ENCODE measurements at places on chromosomes 5 and 9.

GRCh38 chr9:95048225-95049087 is 269.1 kb downstream of the FANCC start:
- peak; percentile 51 for DNase-seq

GRCh38 chr9:108543251-108543778 is 312.5 kb downstream of the ACTL7B start:
- DNase-seq: no peak

DNA sequence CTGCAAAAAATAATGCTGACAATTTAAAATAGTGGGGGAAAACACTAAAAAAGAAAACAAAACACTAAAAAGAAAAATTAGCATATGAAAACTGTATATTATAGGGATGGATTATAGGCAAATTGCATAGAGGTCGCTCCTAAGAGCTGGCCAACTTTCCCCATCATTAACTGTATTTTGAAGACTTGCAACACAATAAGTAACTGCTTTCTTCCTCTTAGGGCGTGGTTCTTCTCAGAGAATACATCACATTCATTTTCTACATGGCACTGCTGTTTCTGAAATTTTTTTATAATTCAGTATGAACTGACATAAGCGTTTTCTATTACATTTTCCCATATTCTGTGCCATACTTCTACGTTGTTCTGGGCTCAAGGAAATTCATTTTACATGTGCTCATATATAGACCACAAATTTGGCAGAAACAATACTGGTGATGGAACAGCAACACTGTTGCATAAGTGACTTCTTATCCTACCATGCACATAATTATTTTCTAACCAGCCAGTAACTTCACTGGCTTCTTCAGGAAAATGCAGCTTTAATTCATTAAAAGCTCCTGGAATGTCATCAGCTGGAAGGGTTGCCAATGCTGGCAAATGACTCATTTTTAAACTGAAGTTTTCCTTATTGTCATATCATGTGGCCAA is 171.2 kb upstream of the DMAC1 start:
- no peak for DNase-seq

GRCh38 chr5:147156012-147156411 is 78.8 kb upstream of the STK32A start:
- no peak for DNase-seq

DNA sequence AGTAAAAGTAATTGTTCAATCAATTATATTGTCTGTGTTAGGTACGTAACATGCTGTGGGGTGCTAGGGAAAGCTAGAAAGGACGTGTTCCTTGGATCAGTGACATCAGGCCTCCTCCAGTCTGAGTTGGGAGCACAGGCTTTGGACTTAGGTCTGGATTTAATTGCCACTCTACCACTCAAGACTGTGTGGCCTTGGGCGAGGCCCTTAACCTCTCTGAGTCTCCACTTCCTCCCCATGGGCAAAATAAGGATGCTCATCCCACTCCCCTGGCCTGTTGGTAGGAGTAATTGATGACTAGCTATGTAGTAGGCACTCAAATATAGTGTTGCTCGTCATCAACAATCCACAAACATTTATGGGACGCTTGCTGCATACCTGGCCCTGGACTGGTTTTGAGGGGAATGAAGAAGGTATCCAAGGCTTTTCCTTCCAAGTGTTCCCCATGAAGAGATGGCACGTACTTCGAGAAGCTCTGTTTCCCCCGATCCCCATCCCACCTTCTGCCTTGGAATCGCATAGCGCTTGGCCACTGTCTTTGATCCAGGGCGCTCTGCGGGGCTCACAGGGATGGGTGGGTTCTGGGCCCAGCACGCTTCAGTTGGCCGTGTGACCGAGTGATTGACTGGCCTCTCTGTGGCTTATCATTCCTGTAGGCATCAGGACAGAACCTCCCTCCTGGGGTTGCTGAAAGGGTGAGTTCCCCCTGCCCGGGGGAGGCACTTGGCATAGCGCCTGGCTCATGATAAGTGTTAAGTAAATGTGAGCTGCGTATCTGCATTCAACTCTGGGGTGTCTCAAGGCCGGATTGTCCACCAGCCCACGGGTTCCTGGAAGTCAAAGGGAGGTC is 8.1 kb downstream of the FGF18 start:
- no peak for DNase-seq

GRCh38 chr9:20996809-20997208 is 34.6 kb downstream of the HACD4 start:
- no peak for DNase-seq

DNA sequence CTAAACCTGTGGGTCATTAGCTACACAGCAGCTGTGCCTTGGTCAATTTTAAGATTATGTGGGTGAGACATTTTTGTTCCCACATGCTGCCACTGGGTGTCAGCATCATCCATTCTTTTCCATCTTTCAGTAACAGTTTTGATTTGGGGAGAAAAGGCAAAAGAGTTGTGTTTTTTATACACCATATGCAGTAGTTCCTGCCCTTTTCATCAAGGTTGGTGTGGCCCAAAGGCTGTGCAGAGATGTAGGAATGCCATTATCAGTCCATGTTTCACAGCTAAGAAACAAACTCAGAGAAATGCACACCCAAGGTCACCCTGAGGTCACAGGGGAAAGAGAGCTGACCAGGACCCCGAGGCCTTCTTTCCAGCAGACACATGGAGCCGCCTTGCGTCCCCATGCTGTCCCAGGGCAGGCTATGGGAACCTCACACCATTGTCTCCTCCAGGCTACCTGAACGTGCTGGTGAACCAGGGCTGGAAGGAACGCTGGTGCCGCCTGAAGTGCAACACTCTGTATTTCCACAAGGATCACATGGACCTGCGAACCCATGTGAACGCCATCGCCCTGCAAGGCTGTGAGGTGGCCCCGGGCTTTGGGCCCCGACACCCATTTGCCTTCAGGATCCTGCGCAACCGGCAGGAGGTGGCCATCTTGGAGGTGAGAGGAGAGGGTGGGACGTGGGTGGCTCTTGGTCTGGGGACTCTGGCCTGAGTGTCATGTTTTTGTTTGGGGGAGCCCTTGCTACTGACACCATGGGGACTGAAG is 27.8 kb upstream of the GRPEL2 start:
- DNase-seq: no peak

DNA sequence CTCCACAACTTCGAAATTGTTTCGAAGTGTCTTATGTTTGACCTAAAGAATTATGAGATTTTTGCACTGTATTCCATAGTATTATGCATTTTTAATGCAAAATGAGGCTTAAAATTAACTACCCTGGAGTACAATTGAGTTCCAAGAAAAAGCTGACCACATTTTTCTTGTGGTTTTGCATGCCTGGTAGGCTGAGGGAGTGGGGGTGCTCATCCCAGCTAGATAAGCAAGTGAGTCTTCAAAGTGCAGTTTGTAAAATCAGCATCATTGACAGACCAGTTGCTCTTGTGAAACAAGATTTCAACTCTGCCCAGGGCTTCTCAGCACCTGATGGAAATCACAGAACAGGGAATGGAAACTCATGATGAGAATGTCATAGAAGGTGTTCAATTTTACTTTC is 17.0 kb upstream of the NDUFS4 start:
- DNase-seq: no peak

DNA sequence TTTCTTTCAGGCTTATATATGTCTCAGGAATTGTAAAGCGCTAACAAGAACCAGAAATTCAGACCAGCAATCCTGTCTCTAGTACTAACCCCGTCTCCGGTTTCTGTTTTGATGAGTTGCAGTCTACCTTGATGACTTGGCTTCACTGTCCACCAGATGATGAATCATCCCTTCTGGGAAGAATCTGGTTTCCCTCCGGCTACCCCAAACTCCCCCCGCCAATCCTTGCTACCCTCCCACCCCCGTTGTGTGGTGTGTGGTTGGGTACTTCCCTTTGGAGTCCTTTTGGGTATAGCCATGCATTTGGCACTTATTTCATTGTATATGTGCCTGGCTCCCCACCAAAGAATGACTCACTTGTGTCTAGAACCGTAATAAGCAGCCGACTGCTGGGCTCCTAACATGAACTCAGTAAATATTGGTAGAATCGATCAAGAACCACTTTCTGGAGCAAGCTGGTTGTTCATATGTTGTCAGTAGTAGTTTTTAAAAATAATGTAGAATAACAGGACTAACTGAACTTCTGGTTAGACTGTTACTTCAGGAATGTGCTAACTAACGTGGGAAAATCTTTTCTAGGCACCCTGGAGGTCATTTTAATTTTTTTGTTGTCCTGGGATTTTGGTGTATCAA is 8.3 kb upstream of the TGFBI start:
- DNase-seq: no peak

DNA sequence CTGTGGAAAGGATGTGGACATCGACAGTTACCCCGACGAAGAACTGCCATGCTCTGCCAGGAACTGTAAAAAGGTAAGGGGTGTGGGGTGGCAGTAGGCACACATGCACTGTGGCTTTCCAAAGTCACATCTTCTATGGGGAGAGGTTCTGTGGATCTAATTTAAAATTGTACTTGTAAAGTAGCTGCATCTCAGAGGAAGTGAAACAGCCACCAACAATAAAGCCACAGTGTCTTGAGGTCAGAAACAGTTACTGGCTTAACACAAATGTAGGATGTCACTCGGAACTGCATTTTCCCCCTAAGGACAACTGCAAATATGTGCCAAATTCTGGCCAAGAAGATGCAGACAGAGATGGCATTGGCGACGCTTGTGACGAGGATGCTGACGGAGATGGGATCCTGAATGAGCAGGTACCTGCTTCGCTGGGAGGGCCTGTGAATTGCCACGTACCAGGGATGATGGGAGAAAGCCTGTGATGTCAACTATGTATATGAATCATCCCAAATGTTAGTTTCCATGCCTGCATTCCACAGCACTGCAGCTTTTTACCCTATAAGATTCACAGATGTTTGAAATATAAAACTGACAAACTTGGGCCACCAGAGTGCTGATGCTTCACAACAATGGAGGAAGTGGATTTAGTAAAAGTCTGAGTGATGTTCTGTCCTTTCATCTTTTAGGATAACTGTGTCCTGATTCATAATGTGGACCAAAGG is 35.3 kb downstream of the THBS4 start:
- no peak for DNase-seq

GRCh38 chr9:87567001-87567400 is 69.3 kb downstream of the DAPK1 start:
- DNase-seq: no peak

DNA sequence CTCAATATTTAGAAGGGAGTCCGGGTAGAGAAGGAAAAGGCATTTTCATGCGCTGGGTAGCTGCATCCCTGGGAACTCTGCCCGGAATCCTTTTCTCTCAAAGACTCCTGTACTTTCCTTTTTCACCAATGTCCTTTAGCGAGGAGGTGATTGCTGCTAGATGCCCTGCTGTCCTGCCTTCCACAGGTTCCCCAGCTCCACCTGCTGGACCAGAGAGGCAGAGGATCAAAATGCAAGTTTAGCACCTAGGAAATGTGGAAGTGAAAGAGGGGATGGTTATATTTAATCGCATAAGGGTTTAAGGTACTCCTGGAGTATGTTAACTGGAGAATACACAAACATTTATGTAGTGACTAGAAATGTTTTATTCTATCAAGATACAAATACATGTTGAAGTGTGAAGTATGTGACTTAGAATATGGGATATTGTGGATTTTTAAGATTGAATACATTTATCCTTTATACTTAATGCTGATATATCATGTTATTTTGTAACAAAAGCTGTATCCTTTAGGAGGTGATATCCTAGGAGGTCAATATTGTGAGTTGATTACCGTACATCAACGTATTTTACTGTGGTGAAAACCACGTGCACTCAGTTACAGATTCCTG is 145.7 kb downstream of the ARHGAP26 start:
- DNase-seq: peak; percentile 4

- DNase-seq: no peak
Observed at GRCh38 chr5:37198061-37198460, 51.1 kb downstream of the CPLANE1 start.

- no peak for DNase-seq
Observed at GRCh38 chr5:91362935-91363334, 20.2 kb downstream of the ARRDC3 start.

DNA sequence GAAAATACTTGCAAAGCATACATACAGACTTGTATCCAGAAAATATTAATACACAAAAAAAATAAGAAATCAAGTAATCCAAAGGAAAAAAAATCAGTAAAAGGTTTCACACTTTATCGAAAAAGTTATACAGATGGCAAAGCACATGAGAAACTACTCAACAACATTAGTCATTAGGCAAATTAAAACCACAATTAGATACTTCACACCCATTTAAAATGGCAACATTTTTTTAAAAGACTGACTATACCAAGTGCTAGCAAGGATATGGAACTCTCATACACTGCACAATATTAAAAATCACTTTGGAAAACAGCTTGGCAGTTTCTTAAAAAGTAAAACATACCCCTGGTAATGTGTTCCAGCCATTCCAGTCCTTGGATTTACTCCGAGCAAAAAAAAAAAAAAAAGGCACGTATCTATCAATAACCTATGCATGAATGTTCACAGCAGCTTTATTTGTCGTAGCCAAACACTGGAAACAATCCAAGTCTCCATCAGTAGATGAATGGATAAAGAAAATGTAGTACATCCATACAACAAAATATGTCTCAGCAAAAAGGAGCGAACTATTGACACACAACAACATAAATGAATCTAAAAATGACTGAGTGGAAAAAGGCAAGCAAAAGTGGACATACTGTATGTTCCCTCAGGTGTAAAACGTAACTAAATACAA is 66.0 kb downstream of the GNAQ start:
- no peak for DNase-seq

GRCh38 chr5:127810707-127811490 is 107.7 kb downstream of the CCDC192 start:
- DNase-seq: no peak

DNA sequence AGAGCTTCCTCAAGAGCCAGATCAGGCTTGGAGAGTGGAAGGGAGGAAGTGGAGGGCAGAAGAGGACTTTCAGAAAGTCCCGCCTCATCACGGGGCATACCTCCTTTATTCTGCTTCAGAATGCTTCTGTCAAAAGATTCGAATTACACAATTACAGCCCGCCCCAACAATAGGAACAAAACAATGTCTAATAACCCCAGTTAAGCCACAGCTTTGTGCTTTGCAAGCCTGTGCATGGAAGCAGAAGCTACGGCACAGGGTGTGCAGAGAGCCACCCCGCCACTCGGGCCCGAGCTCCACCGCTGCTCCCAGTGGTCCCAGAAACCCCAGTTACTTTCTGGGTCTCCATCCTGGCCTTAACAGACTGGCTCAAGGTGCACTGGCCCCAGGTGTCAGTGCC is 23.5 kb downstream of the HNRNPH1 start:
- DNase-seq: no peak

DNA sequence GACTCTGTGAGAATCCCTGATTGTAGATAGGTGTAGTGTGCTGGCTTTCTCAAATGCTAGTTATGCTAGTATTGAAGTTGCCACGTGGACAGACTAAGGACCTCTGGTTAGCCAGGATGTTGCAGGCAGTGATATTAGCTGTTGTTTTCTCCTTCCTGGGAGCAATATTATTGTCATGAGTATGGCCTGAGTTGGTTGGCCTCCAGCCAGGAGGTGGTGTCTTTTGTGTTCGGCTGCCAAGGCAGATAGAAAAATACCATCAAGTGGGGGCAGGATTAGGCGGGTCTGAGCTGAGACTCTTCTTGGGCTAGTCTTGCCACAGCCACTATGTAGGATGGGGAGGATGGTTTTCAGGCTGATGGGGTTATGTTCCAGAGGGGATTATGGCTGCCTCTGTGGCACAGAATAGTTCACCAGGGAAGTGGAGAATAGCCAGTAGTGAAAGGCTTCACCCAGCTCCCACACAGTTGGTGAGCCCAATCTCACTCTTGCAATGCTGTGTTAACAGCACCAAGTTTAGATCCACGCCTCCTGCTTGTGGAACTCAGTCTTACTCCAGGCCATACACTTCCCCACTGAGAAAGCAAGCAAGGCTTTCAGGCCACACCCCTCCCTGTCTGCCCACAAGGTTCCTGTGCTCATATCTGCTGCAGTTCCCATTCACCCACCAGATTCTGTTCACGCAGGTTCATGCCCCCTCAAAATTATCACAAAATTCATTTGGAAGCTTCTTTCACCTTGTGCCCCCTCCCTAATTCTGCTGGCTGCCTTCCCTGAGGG is 31.2 kb downstream of the GHR start:
- DNase-seq: no peak
